ENCODE measurements at places on chromosomes 5 and 9. TPM values are rescaled to one million over a fixed set of nuclear protein-coding genes. Genes with fewer than 3 reads are reported as not detected.

Gene SSBP2
- 57.1 TPM for total RNA-seq

GRCh38 chr5:9370256-9370655 is 175.6 kb downstream of the SEMA5A start:
- no peak for DNase-seq
- H3K4me1 ChIP-seq, result no peaks in the 10 kb centered on the region
- H3K36me3 ChIP-seq, result no peaks in the 10 kb centered on the region
- no peak overlapping the region for H3K27ac ChIP-seq

- no peaks in the 10 kb centered on the region for H3K36me3 ChIP-seq
- H3K4me1 ChIP-seq, result no peaks in the 10 kb centered on the region
- no peak overlapping the region for H3K4me3 ChIP-seq
- H3K27me3 ChIP-seq, result no peaks in the 10 kb centered on the region
- H3K27ac ChIP-seq, result peak overlapping the region; percentile 35
- no peak for DNase-seq
These were observed 29.8 kb downstream of the NCS1 start for GRCh38 chr9:130201974-130202373.

Gene NMRK1
- 42.3 TPM for total RNA-seq

DNA sequence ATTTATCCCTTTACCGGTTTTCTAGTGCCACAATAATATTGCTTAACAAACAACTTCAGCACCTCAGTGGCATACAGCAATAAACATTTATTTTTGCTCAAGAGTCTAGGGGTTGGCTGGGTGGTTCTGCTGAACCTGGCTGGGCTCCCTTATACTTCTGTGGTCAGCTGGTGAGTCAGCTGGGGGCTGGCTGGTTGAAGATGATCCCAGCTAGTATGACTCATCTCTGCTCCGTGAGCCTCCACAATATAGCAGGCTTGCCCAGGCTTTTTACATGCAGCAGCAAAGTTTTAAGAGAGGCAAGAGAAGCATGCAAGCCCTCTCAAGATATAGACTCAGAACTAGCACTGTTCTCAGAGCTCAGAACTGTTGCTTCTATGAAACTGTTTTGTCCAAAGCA is 523.5 kb upstream of the CLINT1 start:
- no peak for DNase-seq
- H3K4me3 ChIP-seq, result no peak overlapping the region
- no peaks in the 10 kb centered on the region for H3K36me3 ChIP-seq

DNA sequence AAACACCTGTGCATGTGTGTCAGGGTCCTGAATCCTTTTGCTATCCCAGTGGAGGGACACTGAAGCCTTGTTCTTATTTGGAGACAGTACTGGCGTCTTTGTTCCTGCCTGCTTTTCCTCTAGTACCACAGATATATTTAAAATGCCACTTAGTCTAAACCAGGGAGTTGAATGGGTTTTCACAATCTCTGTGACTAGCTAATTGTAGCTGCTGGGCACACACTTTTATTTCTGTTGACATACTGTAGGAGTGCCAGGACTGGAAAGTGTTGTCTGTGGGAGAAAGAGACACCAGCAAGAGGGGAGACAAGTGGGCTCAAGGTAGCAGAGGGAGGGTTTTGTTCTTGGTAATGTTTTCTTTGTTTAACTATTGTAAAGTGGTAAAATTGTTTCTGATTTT is 174.0 kb upstream of the SV2C start:
- no peaks in the 10 kb centered on the region for H3K36me3 ChIP-seq
- no peak overlapping the region for H3K4me3 ChIP-seq
- no peak for DNase-seq
- H3K27me3 ChIP-seq, result no peaks in the 10 kb centered on the region
- no peaks in the 10 kb centered on the region for H3K4me1 ChIP-seq

GRCh38 chr9:68697851-68698250 is 7.2 kb upstream of the PIP5K1B start:
- H3K4me3 ChIP-seq, result no peak overlapping the region
- DNase-seq, result no peak
- no peak overlapping the region for H3K27ac ChIP-seq
- H3K27me3 ChIP-seq, result no peaks in the 10 kb centered on the region
- H3K4me1 ChIP-seq, result no peaks in the 10 kb centered on the region

Gene PDLIM7
- 89.7 TPM for total RNA-seq

Gene ZFR
- total RNA-seq, result 65.2 TPM

Gene RALGPS1
- total RNA-seq, result 25.2 TPM

GRCh38 chr9:36787709-36788108 is 215.0 kb downstream of the MELK start:
- H3K4me3 ChIP-seq, result no peak overlapping the region
- no peak overlapping the region for H3K27ac ChIP-seq
- H3K27me3 ChIP-seq, result no peaks in the 10 kb centered on the region
- no peak for DNase-seq

DNA sequence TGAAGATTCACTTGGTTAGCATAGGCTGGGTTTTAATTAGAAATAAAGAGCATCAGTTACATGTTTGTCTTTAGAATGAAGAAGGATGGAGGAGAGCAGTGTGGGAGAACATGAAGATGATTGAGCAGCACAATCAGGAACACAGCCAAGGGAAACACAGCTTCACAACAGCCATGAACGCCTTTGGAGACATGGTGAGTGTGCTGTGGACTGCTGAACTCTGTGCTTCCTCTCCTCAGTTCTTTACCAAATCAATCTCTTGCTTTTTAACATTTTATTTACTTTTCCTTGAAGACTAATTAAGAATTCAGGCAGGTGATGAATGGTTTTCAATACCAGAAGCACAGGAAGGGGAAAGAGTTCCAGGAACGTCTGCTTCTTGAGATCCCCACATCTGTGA is 38.2 kb upstream of the SPATA31E1 start:
- H3K27ac ChIP-seq, result no peak overlapping the region
- no peaks in the 10 kb centered on the region for H3K36me3 ChIP-seq
- H3K27me3 ChIP-seq, result no peaks in the 10 kb centered on the region

GRCh38 chr5:78190402-78190801 is 104.1 kb downstream of the AP3B1 start:
- H3K4me1 ChIP-seq, result peaks cover 2% of the 10 kb centered on the region
- peaks cover 2% of the 10 kb centered on the region for H3K36me3 ChIP-seq
- no peak for DNase-seq
- H3K27ac ChIP-seq, result no peak overlapping the region
- H3K27me3 ChIP-seq, result no peaks in the 10 kb centered on the region

Gene WDR38
- total RNA-seq, result 0.31 TPM

- no peaks in the 10 kb centered on the region for H3K36me3 ChIP-seq
- H3K27ac ChIP-seq, result no peak overlapping the region
- no peak for DNase-seq
- H3K4me3 ChIP-seq, result no peak overlapping the region
- no peaks in the 10 kb centered on the region for H3K27me3 ChIP-seq
- no peaks in the 10 kb centered on the region for H3K4me1 ChIP-seq
These were observed 661.8 kb downstream of the SEMA5A start for GRCh38 chr5:8884029-8884428.

Gene PRSS3
- 0.79 TPM for total RNA-seq
